ENCODE measurements at places on chromosomes 16 and 17. TPM values are rescaled to one million over a fixed set of nuclear protein-coding genes. Genes with fewer than 3 reads are reported as not detected.

DNA sequence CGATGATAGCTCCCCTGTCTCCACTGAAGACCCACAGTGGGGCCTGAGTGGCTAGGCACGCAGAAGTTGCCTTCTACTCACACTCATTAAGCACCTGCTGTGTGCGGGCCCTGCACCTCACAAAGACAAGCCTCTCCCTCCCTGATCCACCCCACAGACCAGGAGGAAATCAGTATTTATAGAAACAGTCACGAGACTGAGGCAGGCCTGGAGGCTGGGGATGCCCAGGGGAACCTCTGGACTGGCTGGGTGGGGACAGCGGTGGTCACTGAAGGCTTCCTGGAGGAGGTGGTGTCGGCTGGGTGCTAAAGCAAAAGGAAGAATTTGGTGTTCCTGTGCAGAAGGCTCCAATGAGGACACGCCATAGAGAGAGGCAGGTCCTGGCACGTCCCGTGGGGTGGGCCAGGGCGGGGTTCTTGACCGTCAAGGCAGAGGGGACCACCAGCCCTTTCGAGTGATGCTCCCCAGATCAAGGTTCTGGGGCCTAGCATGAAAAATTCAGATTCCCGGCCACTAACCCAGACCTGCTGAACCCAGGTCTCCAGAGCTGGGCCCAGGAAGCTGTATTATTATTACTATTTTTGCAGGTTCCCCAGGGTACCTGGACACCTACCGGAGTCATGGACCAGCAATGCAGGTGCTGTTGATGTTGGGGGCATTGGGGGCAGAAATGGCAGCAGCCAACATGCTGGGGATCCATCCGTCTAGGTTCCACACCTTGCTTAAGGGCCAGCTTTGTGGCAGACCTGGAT, 23.0 kb downstream of the PPL start:
- H3K27me3 ChIP-seq, result no peaks in the 10 kb centered on the region
- H3K36me3 ChIP-seq, result no peaks in the 10 kb centered on the region
- H3K27ac ChIP-seq, result no peak overlapping the region
- H3K4me1 ChIP-seq, result no peaks in the 10 kb centered on the region
- H3K4me3 ChIP-seq, result no peak overlapping the region

DNA sequence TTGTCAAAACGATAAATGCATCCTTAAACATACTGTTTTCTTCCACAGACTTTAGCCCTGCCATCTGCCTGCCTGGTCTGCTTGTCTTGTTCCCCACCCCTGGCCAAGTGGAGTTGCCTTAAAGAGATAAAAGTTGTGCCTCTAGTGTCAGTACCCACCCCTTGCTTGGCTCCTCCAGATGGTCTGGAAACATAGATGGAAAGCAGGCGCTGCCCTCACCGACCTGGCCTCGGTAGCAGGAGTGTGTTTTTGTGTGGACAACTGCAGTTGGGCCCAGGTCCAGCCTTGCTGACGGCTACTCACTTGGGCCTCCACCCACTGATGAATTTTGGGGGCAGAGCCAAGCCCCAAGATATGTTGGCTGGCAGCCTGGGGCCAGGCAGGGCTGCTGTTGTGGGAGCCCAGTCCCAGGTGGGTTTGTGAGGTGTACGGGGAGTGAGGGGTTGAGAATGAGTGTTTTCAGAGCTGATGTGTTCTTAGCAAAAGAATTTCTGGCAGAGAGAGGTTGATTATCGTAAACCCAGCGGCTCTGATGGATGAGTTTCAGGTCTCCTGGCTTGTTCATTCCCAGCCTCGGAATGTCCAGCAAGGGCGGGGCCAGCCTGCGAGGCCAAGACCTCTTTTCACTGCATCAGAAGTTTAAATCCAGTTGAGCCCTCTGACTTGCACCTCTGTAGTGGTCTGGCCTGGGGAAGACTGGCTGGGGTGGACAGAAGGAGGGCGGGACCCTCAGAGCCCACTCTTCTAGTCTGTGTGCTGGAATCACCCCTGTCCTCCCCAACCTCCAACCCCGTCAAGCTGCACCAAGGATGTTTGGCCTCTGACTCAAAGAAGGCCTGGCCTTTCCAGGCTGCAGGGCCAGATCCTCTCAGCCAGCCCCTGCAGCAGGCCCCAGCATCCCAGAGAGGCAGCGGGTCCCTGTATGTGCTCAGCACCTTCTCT, 179.7 kb downstream of the RAB11FIP4 start:
- no peaks in the 10 kb centered on the region for H3K36me3 ChIP-seq
- DNase-seq, result no peak
- H3K27me3 ChIP-seq, result no peaks in the 10 kb centered on the region
- H3K4me3 ChIP-seq, result no peak overlapping the region
- no peak overlapping the region for H3K27ac ChIP-seq

DNA sequence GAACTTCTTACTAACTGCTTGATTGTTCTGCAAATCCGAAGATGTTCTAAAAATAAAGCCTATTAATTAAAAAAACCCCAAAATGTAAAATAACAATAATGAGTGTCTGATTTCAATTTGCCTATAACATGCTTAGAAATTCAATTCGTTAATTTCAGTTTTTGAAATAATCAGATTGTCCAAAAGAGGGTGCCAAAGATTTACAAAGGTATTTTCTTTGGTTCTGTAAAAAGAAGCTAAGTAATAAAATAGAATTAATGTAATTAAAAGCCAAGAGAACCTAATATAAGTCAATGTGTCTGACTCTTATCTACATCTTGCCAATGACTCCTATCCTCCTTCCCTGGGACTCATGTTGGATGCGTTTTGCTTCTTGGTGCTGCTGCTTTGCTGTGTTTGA, 75.0 kb upstream of the CPHXL start:
- H3K4me3 ChIP-seq, result no peak overlapping the region
- no peak for DNase-seq
- no peak overlapping the region for H3K27ac ChIP-seq
- H3K4me1 ChIP-seq, result no peaks in the 10 kb centered on the region
- H3K27me3 ChIP-seq, result no peaks in the 10 kb centered on the region

DNA sequence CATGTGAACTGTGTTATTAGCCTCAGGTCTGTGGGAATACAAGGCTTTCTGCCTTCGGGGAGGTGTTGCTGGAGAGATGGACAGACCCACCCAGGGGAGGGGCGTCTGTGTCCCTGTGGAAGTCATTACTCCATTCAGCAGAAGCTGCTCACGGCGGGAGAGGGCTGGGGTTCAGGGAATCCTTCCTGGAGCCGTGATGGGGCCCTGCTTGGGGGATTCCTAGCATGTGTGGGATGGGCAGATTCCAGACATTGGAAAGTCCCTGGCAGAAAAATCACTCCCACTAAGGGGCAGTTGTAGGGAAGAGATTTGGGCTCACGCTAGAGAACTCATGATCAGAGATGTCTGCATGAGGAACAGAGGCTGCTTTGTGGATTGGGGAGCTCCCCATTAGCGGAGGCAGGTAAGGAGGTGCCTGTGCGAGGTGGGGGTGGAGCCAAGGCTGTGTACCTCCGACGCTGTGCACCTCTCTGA, 56.3 kb upstream of the IL34 start:
- H3K36me3 ChIP-seq, result no peaks in the 10 kb centered on the region

DNA sequence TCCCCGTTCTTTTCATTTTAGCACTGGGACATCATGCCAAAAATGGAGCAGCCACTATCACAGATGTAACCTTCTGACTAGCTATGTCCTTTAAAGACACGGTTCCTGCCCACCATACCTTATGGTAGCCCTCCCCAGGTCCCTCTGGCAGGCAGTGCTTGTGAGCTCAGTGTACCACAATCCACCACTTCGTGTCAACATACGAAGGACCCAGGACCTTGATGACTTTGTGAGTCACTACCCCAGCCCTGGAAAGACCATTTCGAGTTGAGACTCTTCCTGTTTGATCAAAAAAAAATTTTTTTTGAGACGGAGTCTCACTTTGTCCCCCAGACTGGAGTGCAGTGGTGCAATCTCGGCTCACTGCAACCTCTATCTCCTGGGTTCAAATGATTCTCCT, 21.0 kb upstream of the FLCN start:
- H3K27me3 ChIP-seq, result no peaks in the 10 kb centered on the region
- H3K36me3 ChIP-seq, result peaks cover 38% of the 10 kb centered on the region
- DNase-seq, result no peak
- no peak overlapping the region for H3K4me3 ChIP-seq

DNA sequence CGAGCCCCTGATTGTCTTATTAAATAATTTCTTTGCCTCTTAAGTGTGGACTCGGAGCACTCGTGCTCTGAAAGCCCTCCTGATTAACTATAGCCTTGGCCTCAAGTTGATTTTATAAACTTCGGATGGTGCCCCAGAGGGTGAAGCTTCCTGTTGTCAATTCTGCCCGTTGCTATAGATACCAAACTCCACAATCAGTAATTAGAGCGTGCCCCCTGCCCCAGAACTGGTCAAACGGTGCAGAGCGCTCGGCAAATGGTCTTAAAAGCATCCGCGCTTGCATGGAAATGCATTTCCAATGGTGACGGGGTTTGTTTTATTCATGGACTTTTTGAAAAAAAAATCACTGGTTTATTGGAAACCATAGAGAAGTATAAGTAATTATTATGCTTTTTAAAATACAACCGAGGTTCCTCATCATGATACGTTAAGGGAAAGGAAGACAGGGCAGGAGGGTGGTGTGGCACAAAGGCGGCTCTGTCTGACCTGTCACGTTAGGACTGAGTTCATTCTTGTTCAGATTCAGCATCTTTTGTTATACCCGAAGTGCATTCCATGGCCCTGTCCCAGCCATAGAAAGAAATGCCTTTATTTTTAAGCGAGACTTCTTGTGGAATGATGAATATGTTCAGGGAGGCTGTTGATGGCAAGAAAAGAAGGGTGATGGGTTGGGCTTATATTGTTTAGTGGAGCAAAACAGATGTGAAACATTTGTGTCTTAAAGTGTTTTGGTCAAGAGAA, 476.4 kb downstream of the MAF start:
- no peak overlapping the region for H3K4me3 ChIP-seq
- H3K36me3 ChIP-seq, result no peaks in the 10 kb centered on the region
- no peaks in the 10 kb centered on the region for H3K27me3 ChIP-seq
- H3K4me1 ChIP-seq, result no peaks in the 10 kb centered on the region
- no peak for DNase-seq

DNA sequence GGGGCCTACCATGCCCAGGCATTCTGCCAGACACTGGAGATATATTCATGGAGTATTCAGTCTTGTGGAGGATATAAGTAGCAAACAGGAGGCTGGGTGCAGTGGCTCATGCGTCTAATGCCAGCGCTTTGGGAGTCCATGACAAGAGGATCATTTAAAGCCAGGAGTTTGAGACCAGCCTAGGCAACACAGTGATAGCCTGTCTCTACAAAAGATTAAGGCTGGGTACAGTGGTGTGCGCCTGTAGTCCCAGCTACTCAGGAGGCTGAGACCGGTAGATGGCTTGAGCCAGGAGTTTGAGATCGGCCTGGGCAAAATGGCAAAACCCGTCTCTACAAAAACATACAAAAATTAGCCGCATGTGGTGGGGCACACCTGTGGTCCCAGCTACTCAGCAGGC, 37.7 kb upstream of the CDH3 start:
- no peaks in the 10 kb centered on the region for H3K27me3 ChIP-seq
- no peak for DNase-seq
- no peak overlapping the region for H3K4me3 ChIP-seq
- H3K27ac ChIP-seq, result no peak overlapping the region
- no peaks in the 10 kb centered on the region for H3K4me1 ChIP-seq
- no peaks in the 10 kb centered on the region for H3K36me3 ChIP-seq

Gene KRTAP1-5
- total RNA-seq, result not detected

Gene TMED6
- 1.4 TPM for total RNA-seq

Gene SLC5A10
- total RNA-seq, result not detected

Gene MEFV
- not detected for total RNA-seq
